Stimulated activated CD8-positive, alpha-beta memory T cell treated with anti-CD3 and anti-CD28 coated beads, Interleukin-4, amount 100 ng/mL, for 48 hours (primary cell): ENCODE measurements at places on chromosomes 4 and X.

DNA sequence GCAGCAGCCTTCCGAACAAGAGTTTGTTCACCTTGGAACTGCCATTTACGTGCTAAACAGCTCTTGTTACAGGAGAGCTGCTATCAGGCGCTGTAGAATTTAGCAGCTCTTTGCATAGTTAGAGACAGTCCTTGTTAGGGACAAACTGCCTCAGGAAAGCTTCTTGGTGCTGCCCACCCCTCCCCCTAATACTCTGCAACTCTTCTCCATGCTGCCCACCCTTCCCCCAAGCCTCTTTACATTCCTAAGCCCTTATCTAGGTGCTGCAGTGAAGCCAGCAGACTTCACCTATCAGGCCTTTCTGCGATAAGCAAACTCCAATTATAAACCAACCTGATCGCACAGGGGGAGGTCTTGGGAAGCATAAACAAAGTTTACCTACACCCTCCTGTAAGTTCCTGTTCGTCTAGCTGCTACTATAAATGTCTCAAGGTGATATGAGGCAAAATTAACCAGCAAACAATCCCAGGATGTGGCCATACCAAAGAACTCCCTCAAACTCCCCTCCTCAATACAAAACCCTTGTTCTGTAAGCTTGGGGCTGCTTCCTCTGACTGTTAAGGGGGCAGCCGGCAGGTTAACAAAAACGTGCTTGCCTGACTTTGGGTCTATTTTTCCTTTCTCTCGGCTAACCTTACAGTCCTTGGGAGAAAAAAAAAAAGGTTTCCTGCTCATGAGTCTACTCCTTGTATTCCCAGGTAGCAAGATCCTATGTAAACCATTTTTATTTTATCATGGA, 74.0 kb upstream of the GC start:
- DNase-seq, result no peak

DNA sequence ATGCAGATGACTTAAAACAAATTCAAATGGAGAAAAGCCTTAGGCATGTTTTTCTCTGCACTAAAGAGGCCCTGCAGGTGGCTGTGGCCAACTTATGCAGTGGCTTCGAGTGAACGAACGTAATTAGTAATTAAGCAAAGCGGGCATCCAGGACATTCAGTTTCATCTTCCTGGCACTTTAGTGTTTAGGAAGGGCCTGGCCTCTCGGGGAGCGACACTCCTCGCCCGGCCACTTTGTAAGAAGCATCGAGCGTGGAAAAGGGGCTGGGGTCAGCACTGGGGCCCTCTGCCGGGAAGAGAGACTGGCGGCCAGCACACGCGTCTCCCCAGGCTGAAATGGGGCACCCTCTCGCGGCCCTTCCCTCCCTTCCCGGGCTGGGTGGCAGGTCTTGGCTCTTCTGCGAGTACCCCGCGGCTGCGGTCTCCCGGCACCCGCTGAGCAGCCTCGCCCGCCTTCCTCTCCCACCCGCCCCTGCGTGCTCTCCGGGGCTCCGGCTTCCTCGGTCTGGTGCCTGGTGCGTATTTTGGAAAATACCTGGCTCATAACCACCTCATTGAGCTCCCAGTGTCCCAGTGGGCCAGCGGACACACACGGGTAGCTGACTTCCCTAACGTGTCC, 677 bp upstream of the CYP4V2 start:
- no peak for DNase-seq

- no peak for DNase-seq
Observed at GRCh38 chr4:56372774-56373173, 14.5 kb downstream of the AASDH start.

DNA sequence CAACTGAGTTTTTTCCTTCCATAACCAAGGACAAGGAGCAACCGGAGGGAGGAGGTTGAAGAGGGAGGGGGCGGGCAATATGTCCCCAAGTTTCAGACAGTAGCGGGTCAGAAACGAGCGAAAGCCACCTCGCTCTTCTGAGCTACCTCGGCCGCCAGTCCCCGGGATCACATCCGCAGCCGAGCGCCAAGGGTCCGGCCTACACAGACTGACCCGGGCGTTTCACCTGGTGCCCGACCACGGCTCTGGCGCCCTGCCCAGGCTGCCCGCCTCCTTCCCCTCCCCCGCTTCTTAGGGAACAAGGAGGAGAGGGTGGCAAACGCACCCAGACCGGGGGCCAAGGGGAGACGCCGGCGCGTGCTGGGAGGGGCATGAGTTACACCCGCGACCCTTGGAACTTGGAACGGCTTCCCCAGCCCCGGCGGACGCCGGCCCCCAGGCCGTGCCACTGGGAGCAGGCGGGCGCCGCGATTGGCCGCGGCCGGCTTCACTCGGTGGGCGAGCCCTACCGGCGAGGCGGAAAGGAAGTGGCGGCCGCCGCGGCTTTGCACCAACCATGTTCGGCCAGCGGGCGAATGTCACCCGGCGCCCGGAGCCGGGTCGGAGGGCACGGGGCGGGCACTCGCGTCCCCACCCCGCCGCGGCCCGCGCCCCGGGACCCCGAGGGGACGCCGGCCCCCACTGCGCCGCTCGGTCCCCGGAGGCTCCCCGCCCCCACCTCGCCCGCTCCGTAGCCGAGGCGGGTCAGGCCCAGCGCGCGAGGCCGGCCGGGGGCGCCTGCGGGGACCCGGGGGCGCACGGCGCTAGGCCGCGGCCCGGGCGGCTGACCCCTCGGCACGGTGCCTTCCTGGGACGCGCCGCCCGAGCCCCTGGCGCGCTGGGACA, 1.5 kb downstream of the IRF2 start:
- DNase-seq, result peak; percentile 78

- no peak for DNase-seq
Observed at GRCh38 chr4:120948382-120948781, 25.9 kb upstream of the PRDM5 start.

DNA sequence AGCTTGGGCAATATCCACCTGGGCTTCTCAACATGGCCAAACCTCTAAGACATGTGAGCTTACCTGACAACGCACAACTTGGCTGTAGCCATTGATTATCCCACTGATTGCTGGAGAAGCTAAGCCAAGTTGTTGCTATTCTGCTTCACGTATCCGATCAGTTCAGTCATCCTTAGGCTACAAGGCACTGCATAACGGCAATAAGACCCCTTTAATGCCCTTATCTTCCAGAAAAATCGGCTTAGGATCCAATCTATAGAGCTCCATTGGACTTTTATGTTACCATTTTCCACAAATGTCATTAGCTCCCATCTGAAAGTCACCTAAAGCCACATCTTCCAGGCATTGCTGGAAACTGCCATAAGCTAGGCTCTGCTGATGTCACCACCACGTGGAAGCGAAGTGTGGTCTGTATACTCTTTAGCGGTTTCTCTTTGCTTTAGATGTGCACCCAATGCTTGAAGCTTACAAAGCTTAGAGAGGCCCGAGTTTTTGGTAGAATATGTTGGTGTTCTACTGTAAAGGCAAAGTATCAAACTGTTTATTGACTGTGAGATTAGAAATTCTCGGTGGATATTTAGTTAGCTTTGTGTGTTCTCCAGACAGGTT, 163.1 kb downstream of the CPE start:
- no peak for DNase-seq

DNA sequence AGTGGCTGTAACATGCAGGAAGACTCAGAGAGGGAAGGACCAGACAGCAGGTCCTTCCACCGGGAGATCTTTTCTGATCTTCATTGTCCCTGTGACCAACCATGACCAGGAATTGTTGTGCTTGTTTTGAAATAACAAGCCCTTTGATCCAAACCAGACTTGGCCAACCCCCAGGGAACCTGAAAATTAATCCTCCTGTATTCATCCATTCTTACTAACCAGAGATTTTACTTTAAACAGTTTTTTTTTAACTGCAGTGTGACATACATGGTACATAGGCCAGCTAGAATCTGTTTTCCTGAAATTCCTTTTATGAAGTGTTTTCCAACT, 4.0 kb downstream of the WFS1 start:
- DNase-seq, result no peak

DNA sequence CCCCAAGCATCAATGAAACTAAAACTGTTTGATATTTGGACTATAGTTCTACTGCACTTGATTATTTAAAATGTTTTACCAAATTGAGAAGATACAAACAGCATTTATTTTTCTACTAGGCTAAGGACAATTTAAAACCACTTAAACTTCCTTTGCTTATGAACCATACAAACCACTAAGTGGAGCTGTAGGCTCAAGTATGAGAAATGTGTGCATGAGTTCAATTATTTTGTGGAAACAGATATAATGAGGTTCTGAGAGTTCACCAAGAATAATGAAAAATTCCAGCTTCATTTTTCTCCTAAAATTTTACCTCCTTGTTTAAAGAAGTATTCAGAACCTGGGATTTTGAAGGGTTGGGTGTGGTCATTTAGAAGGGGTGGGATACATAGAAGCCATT, 63.1 kb downstream of the SERPINA7 start:
- no peak for DNase-seq

DNA sequence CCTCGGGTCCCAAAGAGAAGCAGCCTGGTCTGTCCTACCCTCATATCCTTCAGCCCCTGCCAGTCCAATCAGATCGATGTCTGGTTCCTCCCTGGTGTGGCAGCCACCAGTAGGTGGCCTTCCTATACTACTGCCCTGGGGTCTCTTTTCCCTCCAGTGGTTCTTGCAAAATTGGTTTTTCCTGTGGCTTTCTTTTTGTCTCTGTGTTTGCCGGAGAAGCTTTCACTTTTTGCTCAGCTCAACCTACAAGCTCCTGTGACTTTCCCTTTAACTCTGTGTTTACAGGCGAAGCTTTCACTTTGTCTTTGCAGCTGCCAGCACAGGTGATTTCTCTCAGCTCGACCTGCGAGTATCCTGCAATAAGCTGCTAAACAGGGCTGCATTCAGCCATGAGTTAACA, 46.8 kb downstream of the UGT2A3 start:
- DNase-seq, result no peak

DNA sequence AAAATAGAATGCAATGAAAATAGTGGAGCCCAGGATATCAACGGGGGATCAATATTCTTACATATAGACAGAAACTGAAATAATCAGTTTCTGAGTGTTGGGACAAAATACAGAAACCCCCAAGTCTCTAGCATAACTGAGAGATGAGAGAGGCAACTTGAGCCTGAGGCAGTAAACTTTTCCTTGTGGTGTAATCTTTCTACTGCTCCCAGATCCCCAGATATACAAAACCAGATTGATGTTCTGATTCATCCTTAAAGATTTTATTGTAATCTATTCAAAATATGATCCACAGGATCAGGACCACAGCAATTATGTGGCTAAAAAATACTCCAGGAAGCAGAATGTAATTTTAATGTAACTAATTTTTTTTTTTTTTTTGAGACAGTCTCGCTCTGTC, 2282.6 kb downstream of the ARAP2 start:
- DNase-seq, result no peak

- DNase-seq, result no peak
Observed at GRCh38 chrX:23822841-23823240, 39.9 kb downstream of the SAT1 start.

DNA sequence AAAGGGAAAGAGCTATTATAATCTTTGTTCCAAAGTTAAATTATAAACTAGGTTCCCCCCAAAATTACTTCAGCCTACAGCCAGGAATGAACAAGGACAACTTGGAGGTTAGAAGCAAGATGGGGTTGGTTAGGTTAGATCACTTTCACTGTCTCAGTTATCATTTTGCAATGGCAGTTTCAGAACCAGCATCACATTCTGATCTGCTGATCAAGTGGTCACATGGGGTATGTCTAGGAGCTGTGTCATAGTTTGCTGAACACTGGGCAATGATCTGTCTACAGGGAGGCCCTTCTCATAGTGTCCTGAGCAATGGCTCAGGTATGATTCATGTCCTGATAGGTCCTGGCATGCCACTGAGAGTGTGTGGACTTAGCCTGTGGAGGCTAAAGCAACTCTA, 41.6 kb upstream of the XIAP start:
- DNase-seq, result no peak
